Nephron progenitor cell (in vitro differentiated cells): ENCODE measurements at places on chromosomes 4 and X.

DNA sequence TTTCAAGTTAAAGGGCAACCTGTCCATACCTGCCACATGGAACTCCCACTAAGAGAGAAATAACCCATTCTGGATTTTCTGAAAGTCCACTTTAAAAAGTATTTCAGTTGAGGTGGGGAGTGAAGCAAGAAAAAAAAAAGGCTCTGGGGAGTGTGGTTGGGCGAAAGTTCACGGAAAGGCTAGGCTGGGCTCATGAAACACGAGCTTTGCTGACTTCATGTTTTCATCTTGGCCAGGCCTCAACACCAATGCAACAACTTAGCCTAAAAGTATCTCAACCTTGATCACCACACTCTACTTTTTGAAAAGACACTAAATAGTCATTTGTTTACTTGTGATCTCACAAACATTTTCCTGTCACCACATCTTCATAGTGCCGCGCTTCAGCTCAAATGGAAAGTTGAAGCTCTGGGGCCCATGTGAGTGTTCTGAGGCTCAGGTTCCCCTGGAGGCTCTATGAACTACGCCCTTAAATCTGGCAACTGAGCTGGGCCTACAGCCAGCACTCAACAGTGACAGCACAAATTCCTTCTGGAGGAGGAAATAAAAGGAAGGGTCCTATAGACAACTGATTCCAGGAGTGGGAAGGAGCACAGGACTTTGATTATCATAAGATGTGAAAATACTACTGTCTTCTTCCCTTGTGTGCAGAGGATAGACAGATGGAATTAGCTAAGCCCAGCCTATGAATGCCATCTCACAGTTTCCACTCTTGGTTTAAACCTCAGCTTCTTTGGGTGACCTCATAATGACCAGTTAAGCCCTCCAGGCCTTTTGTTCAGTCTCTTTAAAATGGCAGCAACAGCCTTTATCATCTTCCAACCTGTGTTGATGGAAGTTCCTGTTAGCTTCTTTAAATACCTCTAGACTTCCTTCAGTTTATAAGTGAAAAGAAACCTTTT is 5.1 kb downstream of the CD40LG start:
- no peak for DNase-seq

DNA sequence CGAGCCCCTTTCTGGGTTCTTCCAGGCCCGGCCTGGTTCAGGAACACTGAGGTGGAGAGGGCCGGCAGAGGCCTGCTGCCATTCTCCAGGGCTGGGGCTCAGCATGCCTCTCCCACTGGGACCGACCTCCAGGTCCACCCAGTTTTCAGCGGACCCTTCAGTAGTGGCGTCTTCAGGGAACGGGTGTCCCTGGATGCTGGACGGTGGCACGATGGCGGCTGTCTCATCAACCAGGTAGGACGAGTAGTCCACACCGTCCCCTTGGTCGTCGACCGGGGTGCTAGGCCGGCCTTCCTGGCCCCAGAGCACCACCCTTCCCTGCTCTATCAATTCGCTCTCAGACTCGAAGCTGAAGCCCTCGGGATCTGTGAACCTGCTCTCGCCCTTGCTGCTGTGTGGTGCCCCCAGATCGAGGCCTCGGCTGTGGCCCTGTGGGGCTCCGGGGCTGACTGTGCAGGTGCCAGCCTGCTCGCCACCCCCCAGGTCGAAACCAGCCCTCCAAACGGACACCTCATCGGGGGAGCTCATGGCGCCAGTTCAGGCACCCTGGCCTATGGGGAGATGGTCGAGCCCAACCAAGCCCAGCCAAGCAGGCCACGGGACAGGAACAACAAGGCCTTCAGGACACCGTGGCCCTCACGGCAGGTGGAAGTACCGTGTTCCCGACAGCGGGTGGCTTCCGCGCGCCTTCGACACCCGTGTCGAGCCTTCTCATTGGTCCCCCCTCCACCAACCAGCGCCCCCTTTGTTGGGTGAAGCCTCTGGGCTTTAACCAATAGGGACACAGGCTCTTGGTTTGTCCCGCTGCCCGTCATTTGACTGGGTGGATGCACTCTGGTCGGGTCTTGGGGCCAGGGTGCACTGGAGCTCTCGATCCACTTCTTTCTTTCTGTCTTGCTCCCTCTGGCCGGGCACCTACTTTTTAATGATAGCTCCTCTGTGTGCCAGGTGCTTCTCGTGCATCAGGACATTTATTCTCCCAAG is 814 bp upstream of the LOC101059915 start:
- no peak for DNase-seq

DNA sequence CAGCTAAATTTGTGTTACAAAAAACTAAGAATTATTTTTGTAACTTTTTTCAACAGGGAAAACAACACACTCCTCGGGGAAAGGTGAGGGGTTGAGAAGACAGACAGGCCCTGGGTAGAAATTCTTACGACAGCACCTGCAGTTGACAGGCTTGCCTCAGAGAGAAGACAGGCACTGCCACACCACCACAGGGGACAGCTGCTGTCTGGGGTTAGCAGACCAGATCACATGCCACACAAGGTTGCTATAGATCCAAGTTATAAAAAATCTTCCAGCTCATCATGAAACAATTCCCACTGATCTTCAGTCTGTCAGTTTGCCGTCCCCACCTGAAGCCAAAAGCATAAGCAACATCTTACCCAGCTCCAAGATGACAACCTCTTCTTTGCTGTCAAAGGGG is 143.2 kb upstream of the ZCCHC13 start:
- DNase-seq: no peak

GRCh38 chr4:125666635-125667034 is 351.9 kb downstream of the FAT4 start:
- no peak for DNase-seq

DNA sequence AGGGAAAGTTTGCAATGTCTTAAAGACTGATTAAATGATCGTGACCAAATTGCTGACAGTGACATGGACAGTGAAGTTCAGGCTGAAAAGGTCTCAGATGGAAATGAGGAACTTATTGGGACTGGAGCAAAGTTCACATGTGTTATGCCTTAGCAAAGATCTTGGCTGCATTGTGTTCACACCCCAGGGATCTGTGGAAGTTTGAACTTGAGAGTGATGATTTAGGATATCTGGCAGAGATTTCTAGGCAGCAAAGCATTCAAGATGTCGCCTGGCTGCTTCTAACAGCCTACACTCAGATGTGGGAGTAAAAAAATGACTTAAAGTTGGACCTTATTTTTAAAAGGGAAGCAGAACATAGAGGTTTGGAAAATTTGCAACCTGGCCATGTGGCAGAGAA is 21.4 kb downstream of the SCARB2 start:
- DNase-seq: no peak

DNA sequence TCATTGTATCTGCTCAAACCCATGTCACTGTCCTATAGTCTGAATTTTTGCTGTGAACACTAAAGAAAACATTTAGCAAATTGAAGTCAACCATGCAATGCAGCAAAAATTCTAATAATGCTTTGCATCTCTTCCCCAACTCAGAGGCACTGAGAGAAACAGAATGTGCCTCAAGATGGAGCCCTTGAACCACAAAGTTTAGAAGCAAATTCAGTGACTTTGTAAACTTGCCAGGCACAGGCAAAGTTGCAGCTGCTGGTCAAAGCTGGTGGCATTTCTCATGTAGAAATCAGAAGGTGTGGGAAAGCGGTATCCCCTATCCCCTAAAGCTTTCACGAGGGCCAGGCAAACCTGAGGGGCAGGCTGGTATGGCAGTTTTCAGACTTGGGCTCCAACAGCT is 121.7 kb upstream of the DIPK2B start:
- peak; percentile 1 for DNase-seq

GRCh38 chr4:146842876-146843275 is 102.8 kb downstream of the TTC29 start:
- DNase-seq: no peak

DNA sequence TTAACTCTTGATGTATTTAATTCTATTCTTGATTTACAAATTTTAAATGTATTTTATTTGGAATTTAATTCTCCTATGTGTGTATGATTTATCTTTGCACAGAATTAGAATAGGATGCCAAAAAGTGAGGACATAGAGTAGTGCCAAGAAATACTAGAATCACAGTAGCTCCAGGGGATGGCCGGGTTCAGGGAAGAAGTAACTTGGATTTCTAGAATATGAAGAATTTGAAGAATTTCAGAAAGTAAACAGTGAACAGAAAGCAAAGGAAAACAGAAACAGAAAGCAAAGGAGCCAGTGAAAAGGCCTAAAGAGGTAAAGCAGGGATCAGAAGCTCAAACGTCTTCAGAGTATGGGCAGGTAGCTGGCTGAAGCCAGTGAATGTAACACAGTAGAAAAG is 1187.6 kb downstream of the RPA4 start:
- no peak for DNase-seq

- DNase-seq: peak; percentile 87
These were observed 33.7 kb upstream of the STX18 start for GRCh38 chr4:4575284-4576211.

GRCh38 chrX:24475480-24475879 is 10.4 kb downstream of the PDK3 start:
- no peak for DNase-seq

DNA sequence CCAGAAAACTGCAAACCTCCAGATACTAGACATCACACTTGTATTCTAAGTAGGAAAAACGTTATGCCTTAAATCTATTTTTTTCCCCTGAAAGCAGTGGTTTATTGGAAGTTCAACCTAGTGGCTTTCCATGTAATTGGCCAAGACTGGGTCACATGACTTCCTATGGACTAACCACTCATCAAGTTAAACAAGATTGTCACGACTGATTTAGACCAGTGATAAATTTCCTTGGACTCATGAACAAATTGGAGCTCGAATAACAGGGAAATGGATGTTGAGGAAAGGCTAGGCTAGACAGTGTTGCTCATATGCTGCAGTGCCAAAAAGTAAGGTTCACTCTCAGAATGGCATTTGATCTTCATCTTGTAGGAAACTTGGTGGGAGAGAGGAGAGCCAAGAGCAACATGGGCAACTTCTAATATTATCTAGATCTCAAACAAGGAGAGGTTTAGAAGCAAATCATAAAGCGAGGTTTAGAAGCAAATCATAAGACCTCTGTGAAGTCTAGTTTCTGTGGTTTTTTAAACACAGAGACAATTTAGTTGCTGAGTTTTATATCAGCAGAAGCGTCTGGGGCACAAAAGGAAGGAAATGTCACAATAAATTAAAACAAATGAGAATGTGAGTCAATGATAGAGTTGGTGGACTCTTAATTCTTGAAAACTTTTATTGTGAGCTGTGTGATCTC is 165.6 kb upstream of the BOD1L1 start:
- DNase-seq: no peak

- no peak for DNase-seq
These were observed 26.1 kb upstream of the SORCS2 start for GRCh38 chr4:7166237-7166636.

DNA sequence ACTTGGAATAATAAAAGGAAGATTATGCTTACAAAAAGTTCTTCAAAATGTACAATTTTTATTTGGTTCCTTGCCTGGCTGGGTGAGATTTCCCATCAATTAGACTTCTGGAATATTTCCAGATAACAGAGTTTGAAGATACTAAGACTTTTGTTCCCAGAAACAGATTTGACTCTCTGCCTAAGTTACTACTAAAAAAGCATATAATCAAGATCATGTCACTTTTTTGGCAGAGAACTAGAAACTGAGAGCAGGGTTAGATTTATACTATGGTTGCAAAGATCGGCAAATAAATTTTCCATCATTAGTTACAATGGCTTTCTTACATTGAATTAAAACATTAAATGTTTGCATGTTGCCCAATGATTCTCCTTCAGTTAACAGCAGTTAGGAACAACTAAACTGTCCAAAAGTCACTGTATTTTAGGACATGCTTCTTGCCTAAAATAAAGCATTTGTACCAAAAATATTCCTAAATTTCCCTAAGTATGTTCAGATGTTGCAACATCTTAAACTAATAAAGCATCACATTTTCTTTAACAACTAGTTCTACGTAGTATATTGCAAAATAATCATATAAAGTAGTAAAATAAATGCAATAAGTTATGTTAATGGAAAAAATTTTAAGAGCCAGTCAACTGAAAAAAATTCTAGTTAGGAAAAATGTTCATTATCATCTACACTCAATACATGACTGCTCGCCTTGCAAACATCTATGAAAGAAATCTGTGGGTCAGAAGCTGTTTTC is 73.0 kb downstream of the SEC24D start:
- no peak for DNase-seq
